ENCODE measurements at places on chromosomes 3 and 15.

GRCh38 chr3:71524672-71525071 lies 58.9 kb downstream of the FOXP1 start:
- no peak for DNase-seq

DNA sequence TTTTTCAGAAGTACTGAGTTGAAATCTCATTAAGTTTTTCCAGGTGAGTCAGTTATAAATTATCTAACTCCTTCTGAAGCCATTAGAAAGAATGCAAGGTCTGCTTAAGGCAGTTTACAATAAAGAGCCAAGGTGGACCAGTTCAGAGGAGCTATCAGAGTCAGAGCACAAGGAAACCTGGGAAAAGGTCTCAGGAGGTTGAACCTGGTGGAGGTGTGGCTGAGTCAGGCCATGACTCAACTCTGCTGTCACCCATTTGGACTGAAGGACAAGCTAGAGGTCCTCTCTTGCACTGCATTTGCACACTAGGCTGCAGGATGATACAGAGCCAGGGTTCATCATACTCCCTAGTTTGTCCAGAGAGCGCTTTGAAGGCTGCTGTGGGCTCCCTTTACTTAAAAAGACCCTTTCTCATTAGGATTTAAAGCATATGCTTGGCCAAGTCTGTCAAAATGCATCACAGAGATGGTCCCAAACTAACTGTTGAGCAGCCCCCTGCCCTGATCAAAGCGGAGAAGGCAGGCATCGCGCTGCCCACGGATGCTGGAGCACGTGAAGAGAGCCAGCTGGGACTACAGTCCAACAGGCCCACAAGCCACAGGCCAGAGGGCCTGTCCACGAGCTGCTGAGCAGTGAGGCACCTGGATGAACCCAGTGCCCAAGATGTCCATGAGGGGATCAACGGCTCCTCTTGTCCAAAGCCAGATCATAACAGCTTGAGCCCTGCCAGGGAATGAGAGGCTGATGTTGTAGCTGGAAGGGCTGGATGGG lies 26.0 kb upstream of the MRPS22 start:
- no peak for DNase-seq

GRCh38 chr3:31305340-31305739 lies 227.4 kb upstream of the STT3B start:
- no peak for DNase-seq

- no peak for DNase-seq
Observed at GRCh38 chr3:173870976-173871375, 473.4 kb downstream of the NLGN1 start.

DNA sequence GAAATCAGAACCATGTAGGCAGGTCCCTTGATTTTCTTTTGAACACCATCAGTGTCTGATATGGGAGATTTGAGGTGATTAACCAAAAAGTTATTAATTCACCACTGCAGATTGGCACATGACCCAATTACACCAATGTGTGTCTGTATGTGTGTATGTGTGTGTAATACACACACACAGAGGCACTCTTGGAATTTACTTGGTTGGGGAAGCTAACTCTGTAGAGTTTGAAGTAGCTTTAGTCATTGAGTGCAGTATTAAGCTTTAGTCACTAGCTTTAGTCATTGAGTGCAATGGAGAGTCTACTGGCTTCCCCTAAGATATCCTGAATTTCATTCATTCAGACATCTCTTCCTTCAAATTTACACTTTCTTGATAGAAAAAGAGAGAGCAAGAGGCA lies 109.4 kb upstream of the C15orf61 start:
- no peak for DNase-seq

DNA sequence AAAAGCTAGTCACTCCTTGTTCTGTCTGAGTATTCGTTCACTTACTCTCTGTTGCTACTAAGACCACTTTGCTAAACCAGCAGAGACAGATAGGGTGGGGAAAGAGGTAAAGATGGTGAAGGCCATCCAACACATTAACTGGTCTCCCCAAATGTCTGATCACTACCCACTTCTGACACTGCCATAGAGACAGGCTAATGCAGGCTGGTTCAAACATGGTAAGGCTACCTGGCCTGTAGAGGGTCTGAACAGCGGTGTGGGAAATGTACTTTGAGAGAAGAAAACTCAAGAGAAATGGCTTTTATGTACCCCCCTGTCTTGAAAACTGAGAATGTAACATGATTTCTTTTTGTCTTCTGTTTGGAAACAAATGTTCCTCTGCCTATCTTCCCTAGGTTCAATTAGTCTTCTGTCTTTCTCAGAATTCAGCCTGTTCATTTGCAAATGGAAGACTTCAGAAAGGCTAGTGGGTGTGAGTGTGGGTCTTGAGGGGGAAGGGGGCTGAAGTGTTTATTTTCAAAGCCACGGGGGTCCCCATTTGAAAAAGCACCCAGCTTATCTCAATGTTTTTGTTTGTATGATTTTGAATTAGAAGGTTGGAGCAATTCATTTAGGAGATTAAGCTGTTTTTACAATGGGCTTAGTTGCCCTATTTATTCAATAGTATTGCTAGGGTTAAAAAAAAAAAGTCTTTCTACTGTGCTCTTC lies 15.8 kb downstream of the ALDH1A2 start:
- DNase-seq = no peak

GRCh38 chr3:111910806-111911205 lies 51.7 kb downstream of the PHLDB2 start:
- no peak for DNase-seq

DNA sequence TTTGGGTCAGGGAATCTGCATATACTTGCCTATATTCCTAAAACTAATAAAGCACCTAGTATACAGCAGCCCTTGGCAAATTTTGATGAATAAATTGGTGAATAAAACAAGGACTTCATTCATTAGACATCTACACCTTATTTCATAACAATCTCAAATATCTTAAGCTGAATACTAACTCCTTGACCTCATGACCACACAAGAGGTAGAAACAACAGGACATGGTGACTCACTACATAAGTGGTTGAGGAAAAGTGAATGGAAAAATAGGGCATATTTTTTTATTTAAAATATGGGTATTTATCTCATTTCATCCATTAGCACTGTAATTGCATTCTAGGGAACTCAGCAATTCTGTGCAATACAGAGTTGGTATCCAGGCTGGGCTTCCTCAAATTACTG lies 7.8 kb upstream of the STAC start:
- DNase-seq = no peak

GRCh38 chr3:97795951-97796350 lies 25.9 kb upstream of the CRYBG3 start:
- DNase-seq = no peak

GRCh38 chr15:46543626-46544025 lies 908.8 kb downstream of the SQOR start:
- DNase-seq = no peak

GRCh38 chr15:38130205-38130567 lies 122.5 kb upstream of the SPRED1 start:
- DNase-seq = no peak

DNA sequence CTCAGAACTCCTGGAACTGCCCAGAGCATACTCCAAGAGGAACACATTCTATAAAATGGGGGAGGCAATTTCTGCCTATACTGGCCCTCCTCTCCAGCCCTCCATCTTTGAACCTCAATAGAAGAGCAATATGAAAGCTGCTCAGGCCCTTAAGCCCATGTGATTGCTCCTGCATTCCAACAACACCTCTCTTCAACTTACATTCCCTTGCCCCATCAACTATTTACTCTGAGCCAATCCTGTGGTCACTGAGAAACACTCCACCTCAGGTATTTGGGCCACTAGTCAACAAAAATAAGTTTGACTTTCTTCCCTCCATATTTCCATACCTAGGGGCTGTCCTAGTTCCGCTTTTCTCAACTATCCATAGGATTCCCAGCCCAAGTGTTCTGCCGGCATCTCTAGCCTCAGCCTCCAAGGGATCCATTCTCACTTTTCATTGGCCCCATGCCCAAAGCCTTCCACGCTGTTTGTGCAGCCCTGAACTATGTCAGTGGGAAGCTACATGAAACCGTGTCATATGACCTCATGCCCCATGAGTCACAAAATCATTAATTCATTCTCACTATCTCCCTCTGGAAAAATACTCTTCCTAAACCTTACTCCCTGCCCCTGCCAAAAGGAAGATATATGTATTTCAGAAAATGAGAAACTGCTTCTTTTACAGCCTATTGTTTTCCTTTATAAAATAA lies 61.6 kb downstream of the GJD2 start:
- no peak for DNase-seq
